ENCODE measurements at places on chromosomes 7 and 10.
A peak's percentile ranks its signal among the peaks of the same experiment; 100 is the strongest.

- DNase-seq, result no peak
Observed at GRCh38 chr7:28608731-28609130, 196.4 kb downstream of the CREB5 start.

- peak; percentile 13 for DNase-seq
Observed at GRCh38 chr10:88114368-88114767, 250.9 kb downstream of the PTEN start.

- no peak for DNase-seq
Observed at GRCh38 chr10:86657396-86658011, 3.2 kb downstream of the OPN4 start.

DNA sequence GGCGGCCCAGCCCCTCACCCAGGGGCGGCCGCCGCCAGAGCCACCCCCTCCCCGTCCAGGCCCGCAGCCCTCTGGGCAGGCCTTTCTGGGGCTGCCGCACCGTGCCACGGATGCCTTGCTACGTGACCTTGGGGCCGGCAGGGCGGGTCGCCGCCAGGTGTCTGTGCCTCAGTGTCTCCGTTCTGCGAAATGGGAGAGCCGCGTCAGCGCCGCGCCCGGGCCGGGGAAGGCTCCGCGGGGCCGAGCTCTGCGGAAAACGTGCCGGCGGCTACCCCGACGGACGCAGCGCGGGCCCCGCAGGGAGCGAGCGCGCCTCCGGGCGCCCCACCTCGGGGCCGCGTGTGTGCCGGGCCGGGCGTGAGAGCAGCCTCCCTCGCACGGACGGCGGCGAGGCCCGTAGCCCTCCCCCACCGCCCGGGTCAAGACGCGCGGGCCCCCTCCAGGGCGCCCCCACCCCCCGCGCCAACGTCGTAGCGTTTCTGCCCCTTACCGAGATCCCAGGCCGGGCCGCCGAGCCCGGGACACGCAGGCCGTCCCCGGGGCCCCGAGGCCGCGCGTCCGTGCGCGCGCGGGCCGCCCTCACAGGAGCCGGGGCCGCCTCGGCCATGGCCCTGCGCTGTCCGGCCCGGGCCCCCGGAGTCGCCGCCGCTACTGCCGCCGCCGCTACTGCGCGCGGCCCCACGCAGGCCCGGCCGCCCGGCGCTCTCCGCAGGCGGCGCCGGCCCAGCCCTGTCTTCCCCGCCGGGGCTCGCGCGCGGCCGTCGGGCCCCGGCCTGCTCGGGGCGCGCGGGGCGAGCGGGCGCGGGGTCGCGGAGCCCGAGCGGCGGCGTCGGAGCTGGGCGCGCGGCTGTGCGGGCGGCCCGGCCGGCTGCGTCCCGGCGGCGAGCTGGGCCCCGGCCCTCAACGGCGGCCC, 1.1 kb downstream of the ZNF777 start:
- peak; percentile 53 for DNase-seq

- peak; percentile 88 for DNase-seq
Observed at GRCh38 chr10:122113161-122113944, 124.4 kb downstream of the TACC2 start.

All from hepatic stellate cell (primary cell).